Fibroblast of villous mesenchyme (primary cell): ENCODE measurements at places on chromosomes 11 and 22.

DNA sequence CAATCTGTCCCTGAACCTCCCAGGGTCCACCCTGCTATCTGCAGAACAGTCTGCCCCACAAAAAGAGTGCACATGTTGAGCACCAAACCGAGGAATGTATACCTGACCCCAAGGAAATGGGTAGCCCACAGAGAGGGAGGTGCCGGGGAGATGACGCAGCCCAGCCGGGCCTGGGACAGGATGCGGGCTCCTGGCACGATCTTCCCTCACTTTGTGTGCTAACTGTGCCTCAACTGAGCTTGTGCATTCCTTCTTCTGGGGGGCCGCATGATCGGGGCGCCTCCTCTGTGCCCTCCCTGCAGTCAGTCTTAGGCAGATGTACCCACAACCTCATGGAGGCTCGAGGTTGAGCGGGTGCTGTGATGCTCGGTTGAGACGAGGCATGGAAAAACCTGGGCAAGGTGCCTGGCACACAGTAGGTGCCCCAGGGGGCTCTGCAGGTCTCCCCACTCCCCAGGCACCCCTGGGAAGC, 2.4 kb downstream of the GAS2L1 start:
- DNase-seq: peak; percentile 44

GRCh38 chr22:26131589-26132154, 37.6 kb upstream of the SEZ6L start:
- no peak for DNase-seq

GRCh38 chr22:44132724-44133123, 48.0 kb upstream of the PARVG start:
- DNase-seq: no peak

- DNase-seq: no peak
Observed at GRCh38 chr11:1858154-1858553, 5.3 kb downstream of the LSP1 start.

DNA sequence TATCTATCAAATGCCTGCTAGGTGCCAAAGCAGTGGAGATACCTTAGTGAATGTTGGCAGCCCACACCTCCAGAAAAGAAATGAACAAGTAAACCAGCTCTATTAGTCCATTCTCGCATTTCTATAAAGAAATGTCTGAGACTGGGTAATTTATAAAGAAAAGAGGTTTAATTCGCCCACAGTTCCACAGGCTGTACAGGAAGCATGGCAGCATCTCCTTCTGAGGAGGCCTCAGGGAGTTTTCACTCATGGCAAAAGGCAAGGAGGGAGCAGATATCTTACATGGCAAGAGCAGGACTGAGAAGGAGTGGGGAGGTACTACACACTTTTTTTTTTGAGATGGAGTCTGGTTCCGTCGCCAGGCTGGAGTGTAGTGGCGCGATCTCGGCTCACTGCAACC, 18.7 kb upstream of the ZC3H12C start:
- no peak for DNase-seq

DNA sequence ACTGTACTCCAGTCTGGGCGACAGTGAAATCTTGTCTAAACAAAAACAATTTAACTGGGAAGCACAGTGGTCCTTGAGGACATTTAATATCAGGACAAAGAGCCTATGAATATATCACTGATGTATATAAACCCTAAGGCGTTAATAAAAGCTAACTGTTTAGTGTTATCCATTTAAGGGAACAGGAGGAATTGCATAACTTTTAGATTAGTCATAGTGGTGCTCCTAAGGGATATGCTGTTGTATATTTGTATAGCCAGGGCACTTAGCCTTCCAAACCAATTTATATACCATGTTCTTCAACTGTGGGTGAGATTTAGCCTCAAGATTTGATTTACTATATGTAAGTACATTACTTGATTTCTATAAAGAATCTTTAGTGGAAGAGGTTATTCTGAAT, 3.0 kb upstream of the CHEK1 start:
- peak; percentile 62 for DNase-seq

DNA sequence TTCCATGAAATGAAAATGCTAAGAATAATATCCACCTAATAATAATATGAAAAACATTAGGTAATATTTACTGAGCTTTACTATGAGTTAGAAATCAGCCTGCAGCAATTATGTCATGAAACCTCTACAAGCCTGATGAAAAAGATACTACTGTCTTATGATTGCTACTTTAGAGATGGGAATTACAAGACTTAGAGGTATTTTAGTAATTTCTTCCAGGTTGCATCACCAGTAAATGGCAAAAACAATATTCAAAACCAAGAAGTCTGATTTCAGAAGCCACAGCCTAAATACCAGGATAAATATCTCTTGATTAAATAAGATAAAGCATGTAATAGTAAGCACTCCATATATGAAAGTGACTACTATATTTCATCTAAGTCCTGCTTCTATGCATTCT, 13.8 kb downstream of the OR5B21 start:
- peak; percentile 14 for DNase-seq

- DNase-seq: peak; percentile 16
Observed at GRCh38 chr11:72631806-72632731, 42.2 kb downstream of the PDE2A start.

DNA sequence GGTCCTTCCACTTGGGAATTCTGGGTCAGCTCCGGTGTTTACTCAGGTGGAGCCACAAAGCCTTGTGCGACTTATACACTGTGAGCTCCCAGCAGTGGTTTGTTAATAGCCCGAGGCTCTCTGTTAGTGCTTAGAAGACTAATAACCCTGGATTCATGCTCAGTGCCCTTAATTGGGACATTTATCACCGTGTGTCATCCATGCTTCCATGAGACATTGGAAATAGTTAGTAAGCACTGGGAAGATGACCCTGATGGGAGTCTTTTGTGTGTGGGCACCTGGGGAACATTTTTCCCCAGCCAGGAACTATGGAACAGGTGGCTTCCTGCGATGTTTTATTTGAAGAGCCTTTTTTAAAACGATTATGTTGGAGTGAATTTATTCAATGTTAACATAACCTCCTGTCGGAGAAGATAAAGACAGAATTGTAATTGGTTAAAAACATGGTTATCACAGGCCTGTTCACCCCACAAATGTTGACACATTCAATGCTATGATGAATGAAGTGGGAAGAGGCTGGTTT, 188.9 kb downstream of the MYO18B start:
- no peak for DNase-seq

GRCh38 chr22:45548991-45549761, 46.5 kb downstream of the FBLN1 start:
- peak; percentile 98 for DNase-seq

GRCh38 chr11:111183706-111184105, 61.8 kb upstream of the POU2AF2 start:
- DNase-seq: no peak

DNA sequence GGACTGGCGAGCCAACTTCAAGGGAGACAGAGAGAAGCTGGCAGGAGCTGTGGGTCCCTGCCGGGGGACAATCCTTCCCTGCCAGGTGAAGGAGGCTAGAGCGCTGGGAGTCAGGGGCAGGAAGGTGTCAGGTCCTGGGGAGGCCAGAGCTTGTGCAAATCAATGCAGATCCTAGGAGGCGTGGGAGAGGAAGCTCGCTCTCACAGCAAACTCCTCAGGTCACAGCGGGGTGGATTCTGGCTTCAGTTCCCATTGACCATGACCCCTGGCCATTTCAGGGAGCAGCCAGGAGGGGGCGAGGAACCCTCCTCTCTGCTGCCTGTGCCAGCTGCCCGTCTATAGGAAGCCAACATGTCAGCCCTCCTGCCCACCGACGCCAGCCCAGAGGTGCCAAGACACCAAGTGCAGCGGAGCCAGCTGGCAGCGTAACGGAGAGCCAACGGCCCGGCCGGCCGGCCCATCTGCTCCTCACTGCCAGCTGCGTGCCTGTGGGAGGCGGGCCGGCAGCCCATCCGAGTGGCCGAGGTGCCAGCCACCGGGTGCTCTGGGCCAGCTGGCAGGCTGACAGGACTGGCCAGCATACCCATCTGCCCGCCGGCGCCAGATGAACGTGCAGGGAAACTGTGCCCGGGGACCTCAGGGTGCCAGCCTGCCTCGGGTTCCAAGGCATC, 374.8 kb downstream of the MIAT start:
- no peak for DNase-seq

GRCh38 chr22:37708580-37709444, 12.0 kb downstream of the TRIOBP start:
- no peak for DNase-seq

DNA sequence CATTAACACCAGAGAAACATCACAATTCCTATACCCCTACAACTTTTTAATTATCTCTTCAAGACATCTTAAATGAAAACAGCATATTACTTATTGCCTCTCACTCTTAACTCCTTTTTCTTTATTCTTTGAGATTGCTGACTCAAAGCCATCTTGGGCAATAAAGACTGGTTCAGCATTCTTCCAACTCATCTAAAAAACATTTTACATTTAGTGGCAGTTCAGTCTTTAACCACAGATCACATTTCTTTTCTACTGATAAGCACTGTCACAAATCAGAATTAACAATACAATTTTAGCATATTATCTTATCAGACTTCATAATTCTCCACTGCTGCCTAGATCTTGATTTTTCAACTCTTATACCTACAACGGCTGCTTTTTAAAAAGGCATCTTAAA, 34.0 kb downstream of the SIK3 start:
- DNase-seq: peak; percentile 32

DNA sequence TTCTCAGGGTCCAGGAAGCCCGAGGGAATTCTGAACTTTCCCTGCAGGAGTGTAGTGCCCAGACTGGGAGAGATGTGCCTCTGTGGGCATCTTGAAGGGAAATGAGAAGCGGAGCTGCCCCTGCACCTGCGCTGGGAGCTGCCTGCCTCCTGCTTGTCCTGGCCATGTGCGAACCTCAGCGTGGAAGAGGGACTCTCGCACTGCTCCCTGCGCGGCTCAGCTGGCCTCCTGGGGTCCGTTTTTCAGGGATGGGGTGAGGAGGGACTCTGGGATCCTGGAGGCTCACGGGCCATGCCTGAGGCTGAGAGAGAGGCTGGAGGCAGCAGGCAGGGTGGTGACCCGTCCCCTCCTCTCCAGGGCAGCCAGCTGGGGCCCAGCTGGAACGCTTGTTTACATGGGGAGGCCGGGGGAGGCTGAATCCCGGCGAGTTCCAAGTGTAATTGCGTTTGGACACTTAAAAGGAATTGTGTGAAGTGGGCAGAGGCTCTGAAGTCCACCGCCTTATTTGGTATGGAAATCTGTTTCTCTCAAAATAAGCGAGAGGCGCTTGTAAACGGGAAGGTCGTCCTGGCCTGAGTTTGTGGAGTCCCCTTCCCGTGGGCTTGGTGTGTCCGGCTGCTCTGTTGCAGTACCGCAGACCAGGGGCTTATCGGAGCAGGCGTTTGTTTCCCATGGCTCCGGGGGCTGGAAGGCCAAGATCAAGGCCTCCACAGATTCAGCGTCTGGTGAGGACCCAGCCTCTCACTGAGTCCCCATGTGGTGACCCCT, 1.2 kb upstream of the MRGPRF start:
- peak; percentile 95 for DNase-seq

GRCh38 chr11:130642994-130643393, 194.5 kb downstream of the ADAMTS15 start:
- DNase-seq: no peak

DNA sequence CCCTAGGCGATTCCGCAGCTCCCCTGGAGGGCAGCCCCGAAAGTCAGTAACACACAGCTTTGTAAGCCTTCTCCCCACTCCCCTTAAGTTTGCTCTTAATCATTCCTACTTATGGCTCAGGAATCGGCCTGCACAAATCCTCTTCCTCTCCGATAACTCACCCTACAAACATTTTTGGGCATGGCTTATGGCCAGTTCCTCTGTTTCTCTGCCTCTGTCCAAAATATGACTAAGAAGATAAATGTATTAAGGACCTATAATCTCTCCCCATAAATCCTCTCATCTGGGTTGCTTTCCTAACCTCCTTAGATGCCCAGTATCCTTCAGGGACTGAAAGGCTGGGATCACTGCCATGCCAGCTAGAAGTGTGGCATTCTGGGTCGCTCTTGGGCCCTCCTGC, 41.0 kb downstream of the PAMR1 start:
- peak; percentile 46 for DNase-seq

DNA sequence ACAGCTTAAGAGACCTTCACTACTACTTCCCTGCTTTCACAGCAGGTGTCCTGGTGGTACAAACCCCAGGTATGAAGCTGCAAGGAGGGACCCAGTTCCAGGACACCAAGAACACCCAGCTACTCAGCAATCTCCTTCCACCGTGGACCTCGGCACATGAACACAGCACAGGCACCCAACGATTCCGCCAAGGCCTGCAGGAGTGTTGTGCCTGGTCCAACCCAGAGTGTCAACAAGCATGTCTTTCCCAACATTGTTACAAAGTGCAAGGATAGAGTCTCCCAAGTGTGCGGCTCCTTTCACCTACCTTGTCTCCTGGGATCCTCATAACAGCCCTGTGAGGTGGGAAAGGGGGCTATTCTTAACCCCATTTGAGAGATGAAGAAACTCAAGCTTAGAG, 11.8 kb downstream of the PATZ1 start:
- DNase-seq: no peak

DNA sequence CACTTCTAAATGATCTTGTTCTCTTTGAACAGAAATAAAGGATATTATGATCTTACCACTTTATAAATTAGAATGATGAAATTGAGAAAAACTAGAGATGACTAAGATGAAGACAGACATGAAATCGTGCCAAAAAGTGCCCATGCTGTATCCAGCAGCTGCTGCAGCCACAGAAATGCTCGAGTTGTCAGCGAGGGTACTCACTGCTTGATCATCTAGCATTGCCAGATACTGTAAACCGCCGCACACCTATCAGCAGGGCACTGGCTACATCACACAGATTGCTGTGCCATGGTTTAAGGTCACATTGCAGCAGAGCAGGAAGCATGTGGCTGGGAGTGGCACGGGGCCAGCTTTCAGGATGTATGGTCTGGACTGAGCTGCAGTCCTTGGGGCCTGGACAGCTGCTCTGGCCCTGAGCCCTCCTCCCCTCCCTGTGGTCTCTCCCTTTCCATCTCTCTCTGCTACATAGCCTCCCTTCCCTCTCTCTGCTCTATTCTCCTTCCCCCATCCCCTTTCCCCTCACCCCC, 51.0 kb upstream of the SEPTIN5 start:
- DNase-seq: peak; percentile 57

DNA sequence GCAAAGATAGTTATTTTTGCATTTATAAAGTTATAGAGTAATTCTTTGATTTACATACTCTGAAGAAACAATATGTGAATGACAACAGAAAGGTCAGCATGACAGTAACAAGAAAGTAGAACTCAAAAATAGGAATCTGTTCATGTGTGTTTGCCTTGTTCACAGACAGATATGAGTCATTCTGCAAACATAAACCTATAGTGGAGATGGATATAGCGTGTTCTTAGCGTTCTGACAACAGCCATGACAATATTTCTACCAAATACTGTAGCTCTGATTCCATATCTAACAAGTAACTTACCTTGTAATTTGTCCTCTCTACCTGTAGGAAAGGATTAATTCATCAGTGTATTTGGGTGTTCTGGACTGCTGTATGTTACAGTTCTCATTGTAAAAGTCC, 208.5 kb upstream of the MTMR2 start:
- DNase-seq: no peak

- no peak for DNase-seq
Observed at GRCh38 chr11:63001456-63001855, 14.2 kb downstream of the SLC22A8 start.
